Fibroblast of skin of scalp (primary cell): ENCODE measurements at places on chromosomes 16 and 17.
A peak's percentile ranks its signal among the peaks of the same experiment; 100 is the strongest.

DNA sequence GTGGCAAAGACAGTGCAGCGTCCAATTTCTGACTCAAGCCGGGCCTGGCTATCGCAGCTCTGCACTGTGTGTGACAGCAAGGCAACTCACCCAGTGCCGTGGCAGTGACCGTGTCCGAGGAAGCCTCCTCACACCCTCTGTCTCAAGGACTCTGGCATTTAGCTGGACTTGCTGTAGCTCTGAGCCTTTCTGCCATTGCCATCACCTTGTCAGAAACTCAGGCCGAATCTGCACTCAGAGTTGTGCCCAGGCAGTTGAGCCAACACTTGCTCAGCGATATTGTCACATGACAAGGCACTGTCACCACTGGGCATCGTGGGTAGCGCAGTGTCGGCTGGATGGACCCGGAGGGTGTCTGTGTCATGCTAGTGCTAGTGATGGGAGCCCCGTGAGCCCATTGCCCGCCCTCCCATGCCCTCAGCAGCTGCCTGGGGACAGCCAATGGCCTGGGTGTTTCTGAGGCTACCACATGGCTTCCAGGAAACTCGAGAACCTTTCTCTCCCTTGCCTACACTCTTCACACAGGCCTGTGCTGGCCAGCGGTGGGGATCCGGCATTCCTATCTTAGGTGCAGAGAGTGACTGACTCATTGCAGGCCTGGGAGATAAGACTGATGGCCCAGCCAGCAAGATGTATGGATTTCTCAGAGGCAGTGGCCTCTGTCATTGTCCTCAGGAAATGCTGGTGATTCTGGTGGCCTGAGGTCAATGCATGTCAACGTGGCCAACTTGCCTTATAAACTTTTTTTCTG is 22.1 kb upstream of the STH start:
- DNase-seq: peak; percentile 6

DNA sequence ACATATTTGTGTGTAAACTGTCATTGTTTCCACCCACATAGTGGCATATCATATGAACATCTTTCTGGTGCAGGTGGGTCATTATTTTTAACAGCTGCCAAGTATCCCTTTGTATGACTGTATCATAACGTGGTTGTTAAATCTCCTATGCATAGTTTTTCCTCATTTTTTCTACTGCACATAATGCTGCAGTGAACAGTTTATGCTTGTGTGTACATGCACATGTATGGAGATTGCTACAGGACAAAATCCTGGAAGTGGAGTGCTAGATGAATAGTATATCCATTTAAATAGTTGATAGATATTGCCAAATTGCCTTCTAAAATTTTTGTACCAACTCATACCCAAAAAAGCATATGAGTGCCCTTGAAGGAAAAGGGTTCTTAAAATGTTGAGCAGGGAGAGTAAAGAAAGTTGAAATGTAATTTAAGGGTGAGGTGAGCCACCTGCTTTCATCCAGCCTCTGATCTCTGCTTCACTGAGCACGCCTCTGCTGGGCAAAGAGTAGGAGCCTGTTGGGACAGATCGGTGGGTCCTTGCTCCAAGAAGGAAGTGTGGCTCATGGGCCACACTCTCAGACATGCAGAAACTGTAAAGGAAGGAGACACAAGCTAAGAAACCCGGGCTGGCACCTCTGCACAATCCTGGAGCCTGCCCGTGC is 55.3 kb downstream of the HLF start:
- no peak for DNase-seq

GRCh38 chr17:45020354-45021138 is 30.9 kb downstream of the DCAKD start:
- peak; percentile 34 for DNase-seq

DNA sequence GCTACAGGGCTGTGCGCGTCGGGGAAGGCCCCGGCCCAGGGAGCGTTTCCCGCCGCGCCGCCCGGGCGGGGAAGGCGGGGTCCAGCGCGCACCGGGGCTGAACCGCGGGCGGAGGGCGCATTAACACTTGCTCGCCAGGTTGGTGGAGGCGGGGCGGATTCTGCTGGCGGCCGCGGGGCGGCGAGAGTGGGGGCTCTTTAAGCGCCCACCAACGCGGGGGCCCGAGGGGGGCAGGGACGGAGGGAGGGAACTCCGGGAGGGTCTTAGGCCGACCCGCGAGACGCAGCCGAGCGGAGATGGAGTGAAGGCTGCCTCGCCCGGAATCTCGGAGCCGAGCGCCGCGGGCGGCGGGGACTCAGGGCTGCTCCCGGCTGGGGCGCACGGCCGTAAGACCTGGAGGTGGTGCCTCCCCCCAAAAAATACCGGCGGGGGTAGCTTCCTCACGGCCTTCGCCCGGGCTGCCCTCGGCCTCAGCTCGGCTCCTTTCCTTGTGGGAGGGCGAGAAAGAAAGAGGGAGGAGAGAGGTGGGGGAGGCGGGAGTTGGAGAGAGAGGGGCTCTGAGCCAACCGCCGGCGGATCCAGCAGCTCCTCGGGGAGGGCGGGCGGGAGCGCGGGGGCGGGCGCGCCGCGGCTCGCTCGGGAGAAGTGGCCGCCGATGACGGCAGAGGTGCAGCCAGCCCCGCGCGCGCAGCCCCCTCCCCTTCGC is 415 bp upstream of the FOXF1 start:
- peak; percentile 19 for DNase-seq

DNA sequence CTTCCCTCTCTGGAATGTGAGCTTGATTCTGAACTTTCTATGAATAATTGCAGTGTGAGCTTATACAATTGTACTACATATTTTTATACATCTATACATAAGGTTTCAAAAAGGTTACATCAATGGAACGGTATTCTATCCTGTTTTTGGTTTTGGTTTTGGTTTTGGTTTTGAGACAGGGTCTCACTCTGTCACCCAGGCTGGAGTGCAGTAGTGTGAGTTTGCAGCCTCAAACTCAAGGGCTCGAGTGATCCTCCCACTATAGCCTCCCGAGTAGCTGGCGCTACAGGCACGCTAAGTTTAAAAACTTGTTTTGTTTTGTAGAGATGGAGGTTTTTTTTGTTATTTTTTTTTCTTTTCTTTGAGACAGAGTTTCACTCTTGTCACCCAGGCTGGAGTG is 1.1 kb downstream of the CTRB1 start:
- DNase-seq: no peak

GRCh38 chr16:74651841-74652240 is 14.8 kb downstream of the RFWD3 start:
- DNase-seq: no peak

- no peak for DNase-seq
These were observed 79.8 kb downstream of the CMIP start for GRCh38 chr16:81524382-81524781.

DNA sequence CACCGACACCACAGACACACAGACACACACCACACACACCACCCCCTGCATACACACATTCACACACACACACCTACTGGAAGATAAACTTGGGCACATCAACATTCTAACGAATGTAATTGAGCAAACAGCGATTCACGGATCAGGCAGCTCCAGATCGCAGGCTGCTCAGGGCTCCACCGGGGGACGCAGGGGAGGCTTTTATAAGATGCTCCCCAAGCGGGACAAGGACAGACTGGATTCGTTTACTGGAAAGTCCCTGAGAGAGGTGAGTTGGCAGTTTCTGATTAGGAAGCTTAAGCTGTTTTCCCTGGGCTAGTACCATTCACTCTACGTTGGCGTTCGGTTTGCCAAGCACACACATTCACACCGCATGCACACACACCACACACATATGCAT is 281.3 kb downstream of the IRF8 start:
- no peak for DNase-seq

DNA sequence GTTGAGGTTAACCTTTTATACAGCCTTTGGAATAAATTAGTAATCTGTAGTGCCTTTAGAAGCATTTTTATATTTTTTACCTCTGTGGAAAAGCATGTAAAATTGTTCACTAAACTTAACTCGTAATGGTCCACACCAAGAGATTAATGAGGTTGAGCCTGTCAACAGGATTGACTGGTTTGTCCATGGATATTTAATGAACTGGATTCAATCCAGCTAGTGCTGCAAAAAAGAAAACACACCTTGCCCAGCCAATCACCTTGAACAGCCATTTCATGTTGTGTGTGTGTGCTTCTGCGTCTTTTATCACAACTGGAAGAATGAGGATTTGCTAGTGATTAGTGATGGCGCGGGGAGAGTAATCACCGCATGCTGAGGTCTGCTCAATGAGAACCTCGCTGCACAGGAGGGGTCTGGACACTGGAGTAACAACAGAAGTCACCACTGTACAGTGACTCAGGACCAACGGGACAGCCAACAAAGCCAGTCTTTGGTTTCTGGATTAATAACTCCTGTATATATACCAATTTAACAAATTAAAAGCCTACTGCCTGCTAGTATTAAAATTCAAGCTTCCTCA is 33.7 kb downstream of the LITAFD start:
- no peak for DNase-seq

GRCh38 chr16:89749637-89750036 is 28.3 kb downstream of the ZNF276 start:
- no peak for DNase-seq

DNA sequence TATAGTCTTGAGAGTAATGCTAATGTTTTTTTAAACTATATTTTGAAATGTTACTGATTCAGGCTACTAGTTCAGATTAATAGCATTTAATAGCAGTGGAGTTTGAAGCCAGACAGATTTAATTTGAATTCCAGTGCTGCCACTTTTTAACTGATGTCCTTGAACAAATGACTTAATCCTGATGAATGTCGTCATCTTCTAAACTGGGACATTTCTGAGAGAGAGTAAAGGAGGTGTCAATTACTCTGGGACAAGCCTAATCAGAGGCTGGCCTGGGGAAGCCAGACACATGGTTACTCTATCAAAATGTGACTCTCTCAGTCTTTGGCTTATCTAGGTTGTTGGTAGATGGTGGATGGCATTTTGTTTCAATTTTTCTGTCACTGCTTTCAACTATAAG is 246.7 kb downstream of the HS3ST3A1 start:
- DNase-seq: no peak

GRCh38 chr17:58338841-58339754 is 10.5 kb upstream of the TSPOAP1 start:
- peak; percentile 94 for DNase-seq

- DNase-seq: peak; percentile 80
These were observed 17.6 kb downstream of the HIGD1B start for GRCh38 chr17:44865231-44865660.

GRCh38 chr17:14360856-14361255 is 60.0 kb downstream of the HS3ST3B1 start:
- no peak for DNase-seq

DNA sequence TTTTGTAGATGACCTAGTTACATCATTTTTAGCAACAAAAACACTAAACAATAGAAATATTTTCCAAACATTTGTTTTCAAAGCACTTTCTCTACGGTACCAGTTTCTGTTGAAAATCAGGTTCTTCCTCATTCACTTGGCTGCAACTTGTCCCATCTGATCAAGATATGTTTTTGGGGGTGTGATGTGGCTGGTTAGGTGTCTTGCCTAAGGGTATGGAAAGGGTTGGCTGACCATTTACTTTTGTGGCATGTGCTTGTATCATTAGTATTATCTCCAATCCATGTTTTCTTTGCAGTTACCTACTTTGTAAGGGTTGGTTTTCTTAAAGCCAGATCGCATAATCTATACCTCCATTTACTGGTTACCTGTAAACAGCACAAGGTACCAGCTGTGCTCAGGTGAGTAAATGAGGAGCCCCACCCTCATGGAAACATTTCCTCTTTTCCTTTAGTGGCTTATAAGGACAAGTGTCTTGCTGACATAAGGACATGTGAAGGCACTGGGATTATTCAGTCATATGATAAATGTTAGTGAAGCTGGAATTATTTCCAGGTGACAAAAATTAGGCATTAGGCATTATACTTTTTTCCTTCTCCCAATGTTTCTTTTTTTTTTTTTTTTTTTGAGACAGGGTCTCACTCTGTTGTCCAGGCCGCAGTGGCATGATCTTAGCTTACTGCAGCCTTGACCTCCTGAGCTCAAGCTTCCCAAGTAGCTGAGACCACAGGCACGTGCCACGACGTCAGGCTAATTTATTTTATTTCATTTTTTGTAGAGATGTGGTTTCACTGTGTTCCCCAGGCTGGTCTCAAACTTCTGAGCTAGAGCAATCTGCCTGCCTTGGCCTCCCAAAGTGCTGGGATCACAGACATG is 162.0 kb downstream of the CCDC182 start:
- no peak for DNase-seq

DNA sequence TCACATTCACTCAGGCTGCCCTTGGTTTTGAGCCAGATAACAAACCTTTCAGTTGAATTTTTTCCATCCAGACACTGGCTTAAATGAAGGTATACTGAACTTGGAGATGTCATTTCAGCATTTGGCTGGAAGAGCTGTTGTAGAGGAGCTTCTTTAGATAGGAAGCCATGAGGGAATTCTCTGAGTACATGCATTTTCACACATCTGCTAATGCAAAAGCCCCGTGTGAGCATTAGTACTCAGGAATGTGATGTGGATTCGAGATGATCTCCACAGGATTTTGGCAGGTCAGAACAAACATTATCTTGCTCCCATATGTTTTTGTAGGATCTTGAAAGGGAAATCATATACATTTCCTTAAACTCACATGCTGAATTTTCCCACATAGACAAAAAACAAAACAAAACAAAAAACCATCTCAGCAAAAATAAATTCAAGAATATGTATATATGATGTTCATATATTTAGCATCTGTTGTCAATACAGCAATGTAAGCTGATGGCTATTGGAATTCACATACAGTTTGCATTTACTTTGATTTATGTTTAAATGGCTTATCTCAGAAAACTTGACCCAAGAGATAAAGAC is 277.2 kb upstream of the TBX2 start:
- DNase-seq: peak; percentile 31

DNA sequence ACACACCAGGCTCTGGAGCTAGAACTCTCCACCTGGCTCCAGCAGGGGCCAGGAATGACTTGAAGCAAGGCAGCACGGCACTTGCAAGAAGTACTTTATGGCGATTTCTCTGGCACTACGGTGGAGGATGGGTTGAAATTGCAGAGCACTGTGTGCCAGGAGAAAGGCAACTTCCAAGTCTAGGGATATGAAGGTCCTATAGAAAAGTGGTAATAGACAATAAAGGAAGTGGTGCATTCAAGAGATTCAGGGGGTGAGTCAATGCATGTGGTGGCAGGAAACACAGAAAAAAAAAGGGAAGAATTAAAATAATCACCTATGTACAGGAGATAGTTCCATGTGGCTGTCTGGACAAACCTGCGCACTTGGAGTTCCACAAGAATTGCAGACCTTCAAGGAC is 240.3 kb upstream of the DYNLRB2 start:
- no peak for DNase-seq

GRCh38 chr17:4903051-4903818 is at the start of gene CHRNE:
CHRNE (minus strand) TSS chr17:4903098; CDS start chr17:4903063, 35 bp downstream.
- DNase-seq: peak; percentile 65

GRCh38 chr16:54059319-54059718 is 227.3 kb downstream of the IRX3 start:
- DNase-seq: no peak

- DNase-seq: no peak
These were observed 931 bp upstream of the CPHXL start for GRCh38 chr16:75727221-75727620.
